ENCODE measurements at places on chromosomes 16 and 17.

GRCh38 chr16:30493941-30494488, 21.5 kb downstream of the ITGAL start:
- DNase-seq, result no peak

DNA sequence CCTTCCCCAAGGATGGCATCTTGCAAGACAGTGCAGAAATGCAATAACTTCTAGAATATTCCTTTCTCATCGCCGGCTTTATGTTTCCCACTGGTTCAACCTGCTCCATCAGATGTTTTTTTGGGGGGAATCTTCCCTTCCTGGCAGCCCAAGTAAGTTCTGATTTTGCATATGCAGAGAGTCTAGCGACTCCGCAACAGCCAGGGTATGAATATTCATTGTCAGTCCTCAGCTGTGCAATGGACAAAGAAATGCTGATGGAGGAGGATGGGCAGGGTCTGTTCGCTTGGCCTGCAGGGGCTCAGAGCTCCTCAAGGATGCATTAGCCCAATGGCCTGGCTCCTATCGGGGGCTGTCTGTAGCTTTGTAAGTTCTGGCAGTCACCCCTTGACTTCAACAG, 358.8 kb upstream of the CCL2 start:
- no peak for DNase-seq

GRCh38 chr17:32656886-32657285, 170.1 kb downstream of the CDK5R1 start:
- no peak for DNase-seq

DNA sequence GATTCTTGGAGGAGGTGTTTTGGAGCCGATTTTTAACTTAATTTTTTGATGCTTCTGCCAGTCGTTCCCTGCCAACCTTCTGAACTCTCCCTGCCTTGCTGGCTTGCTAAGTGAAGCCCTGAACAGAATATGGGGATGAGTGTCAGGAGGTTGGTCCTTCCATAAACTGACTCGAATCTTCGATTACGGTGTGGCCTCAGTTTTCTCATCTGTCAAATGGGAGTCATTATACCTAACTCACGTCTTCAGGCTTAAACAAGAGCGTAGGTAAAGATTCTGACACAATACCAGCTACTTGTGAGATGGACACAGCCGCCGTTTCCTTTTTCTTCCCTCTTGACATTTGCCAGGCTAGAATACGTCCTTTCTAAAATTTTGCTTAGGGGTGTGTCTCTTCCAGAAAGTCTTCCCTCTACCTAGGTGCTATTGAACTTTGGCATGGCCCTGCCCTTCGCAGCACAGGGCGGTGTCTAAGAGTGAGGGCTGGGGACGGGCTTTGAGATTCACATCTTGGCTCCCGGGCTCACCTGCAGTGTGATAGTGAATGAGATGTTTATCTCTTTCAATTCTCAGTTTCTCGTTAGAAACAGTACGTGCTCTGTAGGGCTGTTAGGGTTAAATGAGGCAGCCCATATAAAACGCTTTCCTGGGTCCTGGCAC, 190.6 kb upstream of the SDK2 start:
- no peak for DNase-seq

GRCh38 chr17:81176666-81177065, 10.6 kb upstream of the AATK start:
- DNase-seq, result no peak

GRCh38 chr16:87067003-87067556, 250.1 kb downstream of the C16orf95 start:
- no peak for DNase-seq

- DNase-seq, result no peak
Observed at GRCh38 chr16:24993722-24994686, 21.2 kb downstream of the ARHGAP17 start.
